ENCODE measurements at places on chromosomes 1 and 21.

DNA sequence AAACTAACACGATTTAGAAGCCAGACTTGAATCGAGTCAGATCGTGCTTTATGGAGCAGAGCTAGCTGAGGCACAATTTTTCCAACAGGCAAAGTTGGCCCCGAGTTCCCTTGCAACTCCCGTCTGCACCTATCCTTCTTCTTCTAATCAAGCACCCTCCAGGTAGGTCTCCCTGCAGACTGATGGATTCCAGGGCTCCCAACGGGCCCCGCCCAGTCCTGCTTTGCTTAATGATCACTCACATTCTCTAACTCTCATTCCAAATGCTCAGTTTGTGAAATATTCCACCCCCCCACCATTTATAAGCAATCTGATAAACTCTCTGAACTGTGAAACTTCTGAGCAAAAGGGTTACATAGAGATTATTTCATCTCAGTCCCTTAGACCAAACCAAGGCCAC is 119.6 kb downstream of the SLC30A10 start:
- DNase-seq: no peak

GRCh38 chr1:67833602-67833940 is 304 bp upstream of the GNG12 start:
- DNase-seq: no peak

DNA sequence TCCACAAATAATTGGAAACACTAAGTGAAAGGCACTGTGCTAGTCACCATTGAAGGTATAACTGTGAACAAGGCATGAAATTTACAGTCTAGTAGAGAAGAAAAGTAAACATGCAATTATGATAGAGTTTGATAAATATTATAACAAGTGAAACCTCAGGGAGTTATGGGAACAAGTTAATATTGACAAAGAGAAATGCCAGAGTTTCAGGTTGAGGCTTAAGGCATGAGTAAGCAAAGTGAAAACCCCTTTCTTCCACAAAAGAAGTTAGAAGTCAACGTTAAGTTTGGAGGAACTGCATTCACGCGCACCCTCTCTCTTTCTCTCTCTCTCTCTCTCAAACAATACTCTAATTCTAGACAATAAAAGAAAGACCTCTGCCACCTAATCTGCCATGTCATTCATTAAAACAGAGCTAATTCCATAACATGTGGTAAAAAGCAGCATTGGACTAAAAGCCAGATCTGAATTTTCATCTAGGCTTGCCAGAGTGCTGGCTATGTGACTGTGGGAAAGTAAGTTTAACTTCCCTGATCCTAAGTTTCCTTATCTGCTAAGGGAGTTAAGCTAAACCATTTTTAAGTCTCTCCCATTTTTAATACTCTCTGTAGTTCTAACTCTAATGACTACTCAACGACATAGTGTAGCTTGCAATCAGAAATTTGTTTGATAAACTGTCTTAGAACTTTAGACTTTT is 22.0 kb downstream of the SLC44A5 start:
- DNase-seq: no peak

- DNase-seq: no peak
Observed at GRCh38 chr1:100622037-100622436, 84.1 kb downstream of the GPR88 start.

DNA sequence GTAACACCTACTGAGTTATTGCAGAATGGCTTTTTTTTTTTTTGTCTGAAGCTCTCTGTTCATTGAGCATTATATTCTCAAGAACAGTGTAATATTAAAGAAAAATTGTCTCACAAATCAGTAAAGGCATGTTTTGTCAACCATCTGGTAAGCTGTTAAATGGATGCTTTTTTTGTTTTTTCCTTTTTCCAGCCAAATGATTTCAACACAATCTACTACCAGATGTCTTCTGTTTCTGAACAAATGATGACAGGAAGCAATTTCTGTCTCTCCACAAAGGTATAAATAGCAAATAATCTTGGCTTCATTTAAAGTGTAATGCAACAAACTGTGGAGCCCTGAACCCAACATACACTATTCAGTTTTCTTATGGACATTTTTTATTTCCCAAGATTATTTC is 78.6 kb upstream of the RGS2 start:
- DNase-seq: no peak

GRCh38 chr1:209353053-209353452 is 230.5 kb upstream of the CAMK1G start:
- DNase-seq: no peak

DNA sequence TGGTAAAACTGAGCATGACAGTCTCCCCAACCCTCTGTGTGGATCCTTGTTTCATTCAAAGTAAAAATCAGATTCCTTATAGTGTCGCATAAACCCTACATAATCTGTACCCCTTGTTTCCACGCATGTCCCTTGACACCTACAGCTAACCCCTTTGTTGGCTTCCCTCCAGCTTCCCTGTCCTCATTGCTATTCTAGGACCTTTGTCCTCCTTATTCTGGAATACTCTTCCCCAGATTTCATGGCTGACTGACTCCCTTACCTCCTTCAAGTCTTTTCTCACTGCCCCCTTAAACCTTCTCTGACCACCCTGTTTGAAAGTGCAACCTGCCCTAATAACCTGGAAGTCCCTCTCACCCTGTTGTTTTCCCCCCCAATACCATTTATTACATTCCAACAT is 4.0 kb downstream of the RNF11 start:
- no peak for DNase-seq

Measured in stimulated activated CD4-positive, alpha-beta T cell treated with anti-CD3 and anti-CD28 coated beads, Interleukin-1b, Interleukin-23, amount 100 ng/mL, for 4 hours (primary cell).